ENCODE measurements at places on chromosomes 12 and 14.
A peak's percentile ranks its signal among the peaks of the same experiment; 100 is the strongest.

DNA sequence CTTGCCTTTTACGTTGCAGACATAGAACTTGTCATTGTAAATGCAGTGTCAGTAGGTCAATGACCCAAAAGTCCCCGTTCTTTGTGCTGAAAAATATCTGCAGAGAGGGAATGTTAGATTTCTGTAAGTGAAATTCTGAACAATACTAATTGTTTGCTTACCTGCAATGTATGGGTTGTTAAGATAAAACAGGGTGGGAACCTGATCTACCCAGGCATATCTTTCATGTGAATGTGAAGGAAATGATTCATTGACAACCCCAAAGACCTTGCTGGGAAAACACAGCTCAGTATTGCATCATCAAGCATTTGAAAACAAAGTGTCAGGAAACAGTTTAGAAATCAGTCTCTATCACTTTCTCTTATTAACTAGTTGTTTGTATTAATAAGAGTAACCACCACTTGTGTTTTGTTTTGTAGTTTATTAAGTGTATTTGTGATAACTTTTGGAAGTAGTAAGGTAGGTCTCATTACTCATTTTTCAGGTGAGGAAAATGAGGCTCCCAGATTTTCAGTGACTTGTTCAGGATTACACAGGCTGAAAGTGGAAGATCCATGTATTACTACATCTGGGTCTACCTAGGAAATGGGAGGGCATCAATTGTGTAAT lies 57.9 kb upstream of the SLC38A2 start:
- H3K4me3 ChIP-seq: peak overlapping the region; percentile 54
- peak overlapping the region; percentile 94 for H3K27ac ChIP-seq
- H3K36me3 ChIP-seq: peaks cover 2% of the 10 kb centered on the region
- peaks cover 26% of the 10 kb centered on the region for H3K4me1 ChIP-seq
- H3K27me3 ChIP-seq: no peaks in the 10 kb centered on the region

- H3K27ac ChIP-seq: no peak overlapping the region
- H3K4me3 ChIP-seq: no peak overlapping the region
- H3K4me1 ChIP-seq: no peaks in the 10 kb centered on the region
- H3K27me3 ChIP-seq: peaks cover 17% of the 10 kb centered on the region
- no peak for DNase-seq
These were observed 64.9 kb upstream of the KCNA5 start for GRCh38 chr12:4978737-4979136.

- no peaks in the 10 kb centered on the region for H3K4me1 ChIP-seq
- no peaks in the 10 kb centered on the region for H3K36me3 ChIP-seq
- DNase-seq: no peak
- peaks cover 2% of the 10 kb centered on the region for H3K27me3 ChIP-seq
- H3K4me3 ChIP-seq: no peak overlapping the region
These were observed 138.5 kb downstream of the CCER1 start for GRCh38 chr12:90816353-90817089.

DNA sequence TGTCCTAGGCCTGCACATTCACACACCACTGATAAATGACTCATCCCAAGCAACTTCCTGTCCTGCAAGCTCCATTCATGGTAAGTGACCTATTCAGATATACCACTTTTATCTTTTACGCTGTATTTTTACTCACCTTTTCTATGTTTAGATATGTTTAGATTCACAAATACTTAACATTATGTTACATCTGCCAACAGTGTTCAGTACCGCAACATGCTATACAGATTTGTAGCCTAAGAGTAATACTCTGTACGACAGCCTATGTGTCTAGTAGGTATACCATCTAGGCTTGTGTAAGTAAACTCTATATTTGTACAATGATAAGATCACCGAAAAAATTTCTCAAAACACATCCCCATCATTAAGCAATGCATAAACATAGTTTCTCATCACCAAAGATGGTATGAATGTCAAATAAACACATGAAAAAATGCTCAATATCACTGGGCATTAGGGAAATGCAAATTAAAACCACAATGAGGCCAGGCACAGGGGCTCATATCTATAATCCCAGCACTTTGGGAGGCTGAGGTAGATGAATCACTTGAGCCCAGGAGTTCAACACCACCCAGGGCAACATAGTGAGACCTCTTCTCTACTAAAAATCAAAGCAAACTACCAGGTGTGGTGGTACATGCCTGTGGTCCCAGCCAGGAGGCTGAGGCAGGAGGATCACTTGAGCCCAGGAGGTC lies 20.7 kb downstream of the ATXN2 start:
- peaks cover 7% of the 10 kb centered on the region for H3K36me3 ChIP-seq
- peaks cover 13% of the 10 kb centered on the region for H3K4me1 ChIP-seq
- no peak overlapping the region for H3K4me3 ChIP-seq
- peak overlapping the region; percentile 22 for H3K27ac ChIP-seq

Data from activated CD8-positive, alpha-beta T cell treated with anti-CD3 and anti-CD28 coated beads for 36 hours (primary cell).